ENCODE measurements at places on chromosomes 2 and 18.

- DNase-seq: no peak
Measured at GRCh38 chr18:72692595-72692994, 148.5 kb upstream of the CBLN2 start.

- no peak for DNase-seq
Measured at GRCh38 chr2:38066421-38067115, 9.4 kb downstream of the CYP1B1 start.

- no peak for DNase-seq
Measured at GRCh38 chr2:190981333-190981732, 32.6 kb downstream of the STAT1 start.

- no peak for DNase-seq
Measured at GRCh38 chr2:188076149-188077056, 215.3 kb upstream of the GULP1 start.

GRCh38 chr2:116133381-116133942, 1681.0 kb upstream of the DDX18 start:
- no peak for DNase-seq

DNA sequence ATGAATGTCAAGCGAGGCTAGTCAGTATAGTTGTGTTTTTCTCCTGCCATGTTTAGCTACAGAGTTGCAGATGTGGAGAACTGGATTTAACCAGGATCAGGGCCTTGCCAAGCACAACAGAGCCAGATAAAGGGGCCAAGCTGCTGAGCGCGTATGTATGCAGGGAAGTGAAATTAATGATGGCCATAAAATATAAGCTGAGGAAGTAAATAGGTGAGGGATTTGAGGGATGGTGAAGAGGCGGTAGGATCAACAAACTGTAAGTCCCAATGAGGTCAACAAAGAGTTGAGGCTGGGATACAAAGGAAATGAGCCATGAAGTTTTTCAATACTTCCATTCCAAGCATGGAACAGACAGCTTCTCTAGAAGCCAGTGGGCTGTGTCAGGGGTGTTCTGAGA, 10.6 kb downstream of the LRP2 start:
- no peak for DNase-seq

DNA sequence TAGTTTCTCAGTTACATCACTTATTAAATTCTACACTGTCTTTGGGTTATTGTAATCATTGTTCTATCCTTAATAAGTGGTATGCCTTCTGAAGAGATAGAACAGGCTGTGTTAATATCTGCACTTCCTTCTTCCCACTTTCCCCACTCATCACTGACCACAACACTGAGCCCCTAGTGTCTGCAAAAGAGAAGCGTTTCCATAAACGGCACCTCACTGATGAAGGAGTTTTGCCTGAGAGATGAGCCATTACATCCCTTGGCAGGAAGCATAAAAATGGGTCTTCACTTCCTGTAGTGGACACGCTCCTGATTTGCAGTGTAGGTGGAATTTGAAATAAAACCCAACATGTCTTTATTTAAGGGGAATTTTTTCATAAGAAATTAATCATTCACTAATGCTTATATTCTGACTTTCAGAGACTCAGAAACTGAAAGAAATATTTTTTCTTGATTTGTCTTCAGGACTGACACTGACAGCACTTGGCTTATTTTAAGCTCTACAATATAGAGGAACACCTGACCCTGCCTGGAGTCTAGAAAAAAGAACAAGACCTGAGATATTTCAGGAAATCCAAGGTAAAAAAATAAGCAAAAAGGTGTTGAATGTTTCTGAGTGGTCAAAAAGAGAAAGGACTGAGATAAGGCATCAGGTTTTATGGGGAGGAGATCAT, 275.3 kb downstream of the RAD51AP2 start:
- DNase-seq: no peak

GRCh38 chr18:3294435-3295080, 32.6 kb downstream of the MYL12B start:
- no peak for DNase-seq

- no peak for DNase-seq
Measured at GRCh38 chr2:134839649-134840048, 1.2 kb downstream of the ACMSD start.

GRCh38 chr2:132752421-132753206, 82.6 kb upstream of the LYPD1 start:
- DNase-seq: no peak
